ENCODE measurements at places on chromosomes 12 and 14.

- no peak for DNase-seq
These were observed 55.4 kb downstream of the GRIP1 start for GRCh38 chr12:66623455-66623854.

DNA sequence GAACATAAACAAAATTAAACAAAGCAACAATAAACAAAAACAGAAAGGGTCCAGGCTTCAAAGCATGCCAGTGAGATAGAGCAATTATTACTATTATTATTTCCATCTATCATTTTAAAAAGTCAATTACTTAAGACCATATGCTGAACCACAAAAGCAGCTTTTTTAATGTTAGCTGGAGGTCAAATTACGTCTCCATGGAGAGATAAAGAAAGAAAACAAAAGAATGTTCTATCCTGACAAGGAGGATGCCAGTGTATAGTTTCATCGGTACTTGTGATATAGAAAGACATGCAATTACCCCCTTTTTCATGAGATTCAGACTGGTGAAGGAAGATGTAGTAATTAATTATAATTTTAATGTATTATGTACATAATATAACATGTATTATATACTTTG, 81.6 kb upstream of the DCN start:
- DNase-seq: no peak

GRCh38 chr14:36438883-36439282, 81.1 kb downstream of the NKX2-1 start:
- no peak for DNase-seq

GRCh38 chr14:34912182-34912581, 37.0 kb upstream of the BAZ1A start:
- no peak for DNase-seq

- no peak for DNase-seq
These were observed at the start of gene TMEM119 for GRCh38 chr12:108597559-108598471. Gene TMEM119, minus strand, starts transcription at chr12:108598084. Its CDS starts 5,701 bp downstream, at chr12:108592383.

Data from activated CD8-positive, alpha-beta T cell treated with anti-CD3 and anti-CD28 coated beads for 36 hours (primary cell).